Psoas muscle (tissue), 8 donors: ENCODE measurements at places on chromosomes 4 and X. TPM values are rescaled to one million over a fixed set of nuclear protein-coding genes. Genes with fewer than 3 reads are reported as not detected.

- no peak for DNase-seq
- H3K4me1 ChIP-seq: no peaks in the 10 kb centered on the region
- H3K36me3 ChIP-seq: no peaks in the 10 kb centered on the region
These were observed 33.0 kb downstream of the FREM3 start for GRCh38 chr4:143667461-143667860.

DNA sequence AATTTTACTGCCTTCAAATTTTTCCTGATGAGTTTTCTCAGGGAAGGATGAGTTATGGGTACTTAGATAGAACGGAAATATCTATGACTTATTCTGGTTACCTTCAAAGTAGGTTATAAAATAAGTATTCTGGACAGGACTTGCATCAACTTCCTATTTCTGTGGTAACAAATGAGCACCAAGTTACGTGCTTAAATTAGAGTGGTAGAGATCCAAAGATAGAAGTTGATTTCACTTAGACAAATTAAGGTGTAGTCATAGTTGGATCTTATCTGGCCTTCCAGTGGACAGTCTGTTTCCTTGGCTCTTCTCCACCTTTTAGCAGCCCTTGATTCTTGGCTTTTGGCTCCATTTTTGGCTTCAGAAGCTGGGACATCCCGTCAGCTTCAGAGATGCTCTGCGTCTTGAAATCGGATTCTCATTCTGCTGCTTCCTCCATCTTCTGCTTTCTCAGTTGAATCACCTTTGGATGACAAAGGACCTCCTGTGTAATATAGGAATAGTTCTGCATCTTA lies 109.9 kb downstream of the ZNF518B start:
- no peaks in the 10 kb centered on the region for H3K4me1 ChIP-seq
- H3K27me3 ChIP-seq: no peaks in the 10 kb centered on the region
- DNase-seq: no peak
- no peak overlapping the region for H3K27ac ChIP-seq

GRCh38 chr4:38811297-38811696 lies 6.7 kb upstream of the TLR1 start:
- no peak overlapping the region for H3K4me3 ChIP-seq
- no peaks in the 10 kb centered on the region for H3K4me1 ChIP-seq
- H3K27ac ChIP-seq: no peak overlapping the region

DNA sequence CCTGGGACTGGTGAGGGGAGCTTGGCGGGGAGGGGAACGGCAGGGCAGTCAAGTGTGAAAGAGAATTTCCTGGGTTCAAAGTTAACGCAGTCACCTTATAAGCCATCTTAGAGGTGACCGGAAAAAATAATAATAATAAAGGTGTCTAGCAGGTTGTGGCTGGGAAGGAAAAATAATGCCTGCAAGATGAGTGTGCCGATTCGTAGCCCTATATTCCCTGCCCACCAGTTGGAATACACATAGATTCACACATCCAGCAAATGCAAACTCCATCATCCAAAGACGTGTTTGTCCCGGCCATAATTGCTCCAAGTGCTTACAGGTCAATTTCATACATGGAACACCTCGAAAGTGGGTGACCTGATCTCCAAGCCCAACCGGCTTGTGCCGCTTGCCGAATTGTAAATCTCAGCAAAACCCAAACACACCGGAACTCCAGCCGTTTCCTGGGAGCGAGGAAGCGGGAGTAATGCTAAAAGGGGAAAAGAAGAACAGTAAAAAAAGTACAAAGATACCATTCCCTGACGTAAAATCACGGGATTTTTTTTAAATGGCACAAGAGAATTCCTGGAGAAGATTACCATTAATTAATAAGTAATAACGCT lies 1.3 kb upstream of the FAT1 start:
- DNase-seq: no peak
- peak overlapping the region; percentile 77 for H3K4me3 ChIP-seq
- H3K27me3 ChIP-seq: no peaks in the 10 kb centered on the region

DNA sequence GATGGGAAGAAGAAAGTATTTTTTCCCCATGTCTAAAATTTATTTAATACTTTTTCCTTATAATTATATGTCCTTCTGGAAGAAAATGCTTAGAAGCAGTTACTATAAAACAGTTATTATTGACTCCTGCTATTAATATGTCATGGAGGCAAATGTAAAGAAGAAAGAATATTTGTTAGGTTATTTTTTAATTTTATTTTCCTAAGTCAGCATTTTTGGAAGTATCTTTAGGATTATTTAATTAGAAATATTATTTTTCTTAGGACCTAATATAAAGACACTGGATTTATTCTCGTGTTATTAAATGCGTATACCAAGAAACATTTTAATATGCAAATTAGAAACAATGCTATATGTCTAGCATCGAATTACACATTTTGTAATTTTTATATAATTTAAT lies 687.7 kb downstream of the TRAM1L1 start:
- H3K27me3 ChIP-seq: no peaks in the 10 kb centered on the region
- no peaks in the 10 kb centered on the region for H3K36me3 ChIP-seq
- H3K27ac ChIP-seq: no peak overlapping the region
- H3K4me1 ChIP-seq: no peaks in the 10 kb centered on the region
- H3K4me3 ChIP-seq: no peak overlapping the region

DNA sequence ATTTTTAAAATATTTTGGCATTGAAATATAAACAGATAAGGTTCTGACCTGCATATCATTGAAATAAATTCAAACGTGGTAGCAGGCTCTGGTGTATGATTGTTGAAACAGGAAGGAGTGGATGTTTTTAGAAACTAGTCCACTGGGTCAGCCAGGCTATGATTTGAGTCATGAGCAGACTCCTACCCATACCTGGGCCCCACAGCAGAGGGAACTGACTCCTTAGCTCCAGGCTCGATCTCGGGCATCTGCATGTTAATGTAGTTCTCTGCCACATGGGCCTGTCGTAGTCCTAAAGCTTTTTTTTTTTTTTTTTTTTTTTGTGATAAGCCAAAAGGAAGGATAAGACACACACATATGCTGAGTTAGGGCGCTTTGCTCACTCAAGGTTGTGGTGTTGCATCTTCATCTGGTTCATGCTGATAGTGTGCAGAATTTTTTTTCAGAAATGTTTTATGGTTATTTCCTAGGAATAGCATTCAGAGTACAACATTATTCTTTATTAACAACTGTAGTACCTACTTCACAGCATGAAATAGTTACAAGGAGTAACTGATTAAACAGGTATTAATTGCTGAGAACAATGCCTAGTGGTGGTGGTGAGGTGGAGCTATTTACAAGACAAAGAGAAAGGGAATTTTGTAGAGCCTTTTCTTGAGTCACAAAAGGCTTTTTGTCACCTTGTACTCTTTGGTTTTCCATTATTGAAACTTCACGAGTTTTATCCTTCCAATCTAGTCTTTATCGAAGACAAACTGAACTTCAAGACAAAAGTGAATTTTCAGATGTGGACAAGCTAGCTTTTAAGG lies 27.3 kb downstream of the OFD1 start:
- H3K4me3 ChIP-seq: no peak overlapping the region
- H3K27ac ChIP-seq: no peak overlapping the region
- DNase-seq: no peak
- H3K27me3 ChIP-seq: no peaks in the 10 kb centered on the region

Gene ETDA
- not detected for total RNA-seq
